ENCODE measurements at places on chromosomes 2 and 18.

- DNase-seq: no peak
Measured at GRCh38 chr2:86036669-86037138, 69.0 kb downstream of the POLR1A start.

GRCh38 chr2:62504657-62505056 is 1.3 kb downstream of the TMEM17 start:
- DNase-seq: no peak

DNA sequence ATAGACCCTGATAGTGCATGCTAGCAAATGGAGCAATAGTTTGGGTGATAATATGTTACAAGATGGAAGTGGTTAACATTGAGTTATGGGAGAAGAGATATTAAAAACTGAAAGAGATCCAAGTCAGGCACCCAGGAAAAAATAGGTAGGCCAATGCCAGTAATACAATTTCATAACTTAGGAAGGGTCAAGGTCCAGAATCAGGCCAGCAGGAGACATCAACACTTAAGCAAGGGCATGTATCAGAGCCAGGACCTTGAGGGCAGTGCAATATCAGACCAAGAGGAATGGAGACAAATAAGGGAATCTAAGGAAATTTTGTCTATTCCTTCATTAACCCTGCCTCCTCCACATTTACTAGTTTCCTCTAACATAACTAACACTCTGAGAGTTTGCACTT is 124.1 kb upstream of the NYAP2 start:
- no peak for DNase-seq

DNA sequence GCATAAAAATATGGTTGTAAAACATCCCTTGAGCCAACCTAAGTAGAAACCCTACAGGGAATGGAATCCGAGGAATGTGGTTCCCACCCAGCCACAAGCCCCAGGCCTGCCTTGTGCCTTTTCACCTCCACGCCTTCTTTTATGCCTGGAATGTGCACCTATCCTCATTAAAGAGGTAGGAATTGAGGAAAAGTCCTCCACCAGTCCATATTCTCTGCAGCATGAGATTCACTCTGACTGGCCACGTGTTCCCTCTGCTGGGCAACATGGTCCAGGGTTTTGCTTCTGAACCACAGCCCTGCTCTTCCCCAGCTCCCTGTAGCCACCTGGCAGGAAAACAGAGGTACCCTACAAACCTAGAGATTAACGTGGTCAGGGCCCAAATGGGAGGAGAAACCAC is 787.9 kb upstream of the RAB6C start:
- no peak for DNase-seq

DNA sequence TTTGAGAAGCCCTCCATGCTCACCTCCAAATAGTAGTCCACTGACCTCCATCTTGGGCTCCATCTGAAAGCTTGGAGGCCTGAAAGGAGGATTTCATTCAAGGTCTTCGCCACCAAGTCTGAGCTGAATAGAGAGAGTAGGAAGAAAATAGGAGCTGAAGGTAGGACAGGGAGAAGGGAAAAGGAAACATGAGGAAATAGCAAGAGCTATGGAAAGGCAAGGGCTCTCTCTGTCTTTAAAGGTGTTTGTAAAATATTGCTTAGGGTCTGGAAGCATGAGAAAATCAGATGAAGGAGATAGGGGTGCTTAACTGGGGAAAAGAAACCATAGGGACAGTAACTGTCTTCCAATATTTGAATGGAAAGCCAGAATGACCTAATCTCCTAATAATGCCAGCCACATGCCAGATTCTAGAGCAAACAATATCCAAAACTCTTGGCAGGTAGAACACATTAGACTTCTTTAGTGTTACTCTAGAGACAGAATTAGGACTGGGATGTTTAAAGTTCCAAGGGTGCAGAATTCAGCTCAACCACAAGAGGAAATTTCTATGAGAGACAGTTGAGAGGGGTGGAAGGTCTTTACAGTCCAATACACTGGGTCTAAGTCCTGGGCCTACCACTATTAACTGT is 67.4 kb downstream of the NAB1 start:
- no peak for DNase-seq

- no peak for DNase-seq
Measured at GRCh38 chr2:152475982-152476381, 141.0 kb downstream of the FMNL2 start.

- DNase-seq: no peak
Measured at GRCh38 chr2:209577376-209578357, 153.8 kb downstream of the MAP2 start.

GRCh38 chr2:218856167-218856895 is 3.3 kb upstream of the WNT6 start:
- DNase-seq: no peak

GRCh38 chr2:23649819-23650218 is 264.8 kb downstream of the KLHL29 start:
- no peak for DNase-seq

DNA sequence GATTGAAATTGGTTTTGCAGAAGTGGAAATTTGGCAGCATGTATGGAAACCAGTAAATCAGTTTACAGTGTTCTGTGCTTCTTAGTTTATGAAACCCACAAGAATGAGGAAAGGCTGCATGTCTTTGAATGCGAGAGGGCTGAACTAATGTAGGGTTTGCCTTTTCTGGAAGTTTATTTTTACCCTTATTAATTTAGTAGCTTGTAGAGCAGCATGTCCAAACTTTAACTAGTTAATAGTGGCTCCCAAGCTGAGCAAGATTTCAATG is 50.4 kb downstream of the LDLRAD4 start:
- DNase-seq: no peak

GRCh38 chr2:84908948-84909713 is 3.7 kb downstream of the TMSB10 start:
- DNase-seq: no peak

DNA sequence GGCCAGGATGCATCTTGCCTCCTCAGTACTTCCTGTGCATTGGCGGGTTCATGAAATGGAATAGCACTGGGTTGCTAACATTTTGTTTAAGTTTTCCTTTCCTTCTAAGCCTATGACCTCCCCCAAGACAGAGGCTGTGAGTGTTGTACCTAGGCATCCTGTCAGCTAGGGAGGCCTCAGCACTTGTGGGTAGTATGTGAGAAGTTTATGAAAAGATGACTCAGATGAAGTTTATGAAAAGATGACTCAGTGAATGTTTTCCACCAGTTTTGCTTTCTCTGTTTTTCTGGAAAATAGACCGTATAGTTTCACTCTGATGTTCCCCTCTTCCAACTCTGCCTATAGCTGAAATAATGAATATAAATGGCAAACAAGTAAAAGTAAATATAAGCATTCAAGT is 412.9 kb downstream of the TMEM182 start:
- DNase-seq: no peak

GRCh38 chr18:24014986-24015638 is 558 bp downstream of the TTC39C start:
- DNase-seq: peak; percentile 67

- DNase-seq: no peak
Measured at GRCh38 chr2:147759536-147759935, 85.3 kb upstream of the ACVR2A start.

DNA sequence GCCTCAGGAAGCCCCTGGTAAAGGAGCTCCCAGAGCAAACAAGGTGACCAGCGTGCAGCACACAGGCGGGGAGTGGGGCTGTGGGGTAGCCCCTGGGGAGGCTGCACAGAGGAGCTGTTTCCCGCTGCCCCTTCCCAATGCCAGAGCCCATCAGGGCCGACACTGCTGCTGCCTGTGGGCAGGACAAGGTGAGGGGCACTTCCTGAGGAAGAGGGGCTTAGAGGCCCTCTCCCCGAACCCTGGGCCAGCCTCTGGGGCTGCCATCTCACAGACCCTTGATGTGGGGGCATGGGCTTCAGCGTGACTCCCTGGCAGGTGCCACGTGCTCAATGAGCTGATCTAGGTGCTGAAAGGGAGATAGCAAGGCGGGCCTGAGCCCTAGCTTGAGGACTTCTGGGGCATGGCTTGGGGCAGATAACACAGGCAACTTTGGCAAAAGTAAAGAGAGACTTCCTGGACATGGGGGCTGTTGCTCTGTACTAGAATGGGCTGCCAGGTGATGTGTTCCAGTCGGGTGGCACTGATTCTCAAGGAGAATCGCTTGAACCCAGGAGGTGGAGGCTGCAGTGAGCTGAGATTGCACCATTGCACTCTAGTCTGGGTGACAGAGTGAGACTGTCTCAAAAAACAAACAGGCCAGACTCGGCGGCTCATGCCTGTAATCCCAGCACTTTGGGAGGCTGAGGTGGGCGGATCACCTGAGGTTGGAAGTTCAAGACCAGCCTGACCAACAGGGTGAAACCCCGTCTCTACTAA is 9.9 kb upstream of the KLF11 start:
- DNase-seq: no peak

DNA sequence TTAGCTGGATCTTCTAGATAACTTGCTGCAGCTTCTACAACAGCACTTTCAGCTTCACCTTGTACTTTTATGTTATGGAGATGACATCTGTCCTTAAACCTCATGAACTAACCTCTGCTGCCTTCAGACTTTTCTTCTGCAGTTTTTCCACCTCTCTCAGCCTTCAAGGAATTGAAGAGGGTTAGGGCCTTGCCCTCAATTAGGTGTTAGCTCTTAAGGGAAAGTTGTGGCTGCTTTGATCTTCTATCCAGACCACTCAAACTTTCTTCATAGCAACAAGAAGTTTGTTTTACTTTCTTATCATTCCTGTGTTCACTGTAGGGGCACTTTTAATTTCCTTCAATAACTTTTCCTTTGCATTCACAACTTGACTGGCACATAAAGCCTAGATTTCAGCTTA is 52.3 kb downstream of the ARHGAP15 start:
- DNase-seq: no peak

- no peak for DNase-seq
Measured at GRCh38 chr2:39660612-39661236, 5.0 kb upstream of the TMEM178A start.

GRCh38 chr2:169598982-169599381 is 14.8 kb downstream of the PPIG start:
- no peak for DNase-seq

GRCh38 chr2:79100285-79100684 is 12.5 kb upstream of the REG1B start:
- DNase-seq: no peak

DNA sequence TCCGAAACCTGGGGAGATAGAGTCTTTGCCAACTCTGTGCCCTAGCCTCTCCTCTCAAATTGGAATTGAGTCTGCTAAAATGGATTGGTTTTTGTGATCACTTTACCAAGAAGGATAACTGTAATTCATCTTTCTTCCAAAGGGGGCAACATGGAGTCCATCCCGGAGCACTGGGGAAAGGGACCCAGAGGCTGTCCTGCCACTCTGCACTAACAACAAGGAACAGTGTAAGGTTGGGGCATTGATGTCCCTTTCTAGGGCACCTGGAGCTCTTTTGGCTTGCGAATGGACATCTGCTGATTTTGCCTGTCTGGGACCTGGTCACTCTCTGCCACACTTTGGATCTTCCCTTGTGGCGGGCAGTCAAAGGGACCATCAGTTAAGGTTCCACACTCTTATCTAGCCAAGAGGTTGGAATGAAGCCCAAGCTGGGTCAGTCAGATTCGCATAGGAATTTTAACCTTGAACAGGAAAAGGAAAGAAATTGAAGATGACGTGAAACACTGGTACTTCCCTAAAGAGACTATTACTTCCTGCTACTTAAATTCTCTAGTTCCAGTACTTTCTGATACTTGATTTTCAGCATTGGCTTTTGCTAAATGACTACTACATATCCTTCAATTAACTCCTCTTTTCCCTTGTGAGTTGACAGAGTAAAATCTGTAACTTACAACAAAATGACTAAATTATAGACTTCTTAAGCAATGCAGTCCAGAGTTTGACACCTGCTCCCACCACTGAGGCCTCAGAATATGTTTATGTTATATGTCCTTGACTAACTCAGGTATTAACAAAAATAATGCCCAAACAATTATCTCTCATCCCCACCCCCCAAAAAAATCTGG is 64.7 kb upstream of the KLF7 start:
- DNase-seq: no peak

DNA sequence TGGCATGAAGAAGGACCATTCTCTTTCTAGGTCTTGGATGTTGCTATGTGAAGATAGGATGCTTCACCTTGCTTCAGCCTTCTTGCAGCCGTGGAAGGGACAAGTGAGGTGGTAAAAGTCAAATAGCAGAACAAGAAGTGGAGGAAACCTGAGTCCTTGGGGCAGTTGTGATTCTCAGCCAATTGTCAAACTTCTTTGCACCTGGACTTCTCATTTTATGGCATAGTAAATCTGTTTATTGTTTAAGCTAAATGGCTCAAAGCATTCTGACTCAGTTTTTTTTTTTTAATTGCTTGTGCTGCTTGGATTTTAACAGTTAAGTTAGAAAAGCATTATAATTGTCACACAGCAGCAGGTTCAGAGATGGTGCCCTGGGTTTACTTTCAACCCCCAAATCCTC is 33.0 kb upstream of the ST6GAL2 start:
- DNase-seq: no peak

DNA sequence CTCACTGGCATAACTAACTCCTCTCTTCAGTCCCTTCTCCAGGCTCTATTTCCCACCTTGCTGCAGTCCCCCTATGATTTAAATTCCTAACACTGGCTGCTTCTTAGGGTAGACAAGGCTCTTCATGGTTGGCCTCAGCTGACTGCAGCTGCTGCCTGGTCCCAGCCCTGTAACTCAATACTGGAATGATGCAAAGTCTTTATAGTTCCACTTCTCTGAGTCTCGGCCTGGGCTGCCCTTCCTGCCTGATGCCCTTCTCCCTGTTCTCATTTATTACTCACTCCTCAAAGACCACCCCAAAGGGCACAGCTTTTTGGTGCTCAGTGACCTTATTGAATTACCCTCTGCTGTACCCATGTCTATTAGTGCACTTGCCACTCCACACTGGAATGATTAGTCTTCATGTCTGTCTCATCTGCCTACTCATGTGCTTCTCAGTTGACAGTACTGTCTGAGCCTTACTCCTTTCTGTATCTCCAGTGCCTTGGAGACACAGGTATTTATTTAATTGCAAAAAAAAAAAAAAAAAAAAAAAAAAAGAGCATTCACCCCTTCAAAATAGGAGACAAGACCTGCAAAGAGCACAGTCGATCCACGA is 199.4 kb upstream of the REV1 start:
- DNase-seq: no peak

DNA sequence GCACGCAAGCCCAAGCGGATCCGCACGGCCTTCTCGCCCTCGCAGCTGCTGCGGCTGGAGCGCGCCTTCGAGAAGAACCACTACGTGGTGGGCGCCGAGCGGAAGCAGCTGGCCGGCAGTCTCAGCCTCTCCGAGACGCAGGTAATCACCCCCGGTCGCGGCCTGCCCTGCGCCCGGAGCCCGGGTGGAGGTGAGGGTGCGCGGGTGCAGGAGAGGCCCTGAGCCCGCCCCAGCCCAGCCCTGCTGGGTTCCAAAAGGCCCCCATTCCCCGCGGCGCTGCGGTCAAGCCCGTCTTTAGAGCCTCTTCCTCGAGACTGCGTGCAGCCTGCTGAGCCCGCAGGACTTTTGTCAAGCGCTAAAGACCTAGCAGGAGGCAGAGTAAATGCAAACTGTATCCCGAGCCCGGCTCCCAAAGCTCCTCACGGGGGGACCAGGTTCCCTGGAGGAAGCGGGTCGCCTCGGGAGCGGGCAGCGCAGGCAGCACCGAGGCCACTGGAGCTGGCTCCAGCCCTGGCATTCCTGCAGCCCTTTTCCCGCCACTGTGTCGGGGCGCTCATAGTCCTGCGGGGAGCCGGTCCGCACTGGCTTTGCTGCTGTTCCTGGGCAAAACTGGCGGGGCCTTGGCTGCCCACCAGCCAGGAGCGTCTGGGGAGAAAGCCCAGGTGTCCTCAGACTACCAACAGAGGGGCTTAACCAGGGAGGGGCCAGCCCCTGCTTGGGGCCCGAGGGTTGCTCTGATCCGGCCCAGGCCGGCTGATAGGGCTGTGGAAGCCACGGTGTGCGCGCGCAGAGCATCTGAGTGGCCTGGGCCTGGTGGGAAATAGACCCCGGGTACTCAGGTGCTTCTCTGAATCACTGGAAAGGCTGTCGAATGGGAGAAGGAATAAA is 7.3 kb downstream of the EMX1 start:
- DNase-seq: peak; percentile 44

- no peak for DNase-seq
Measured at GRCh38 chr2:233036162-233036838, 3.8 kb downstream of the NEU2 start.
